IPS-NIHi11 (cell line): ENCODE measurements at places on chromosomes 12 and 14.

- DNase-seq, result no peak
Measured at GRCh38 chr12:91613223-91613779, 430.7 kb upstream of the DCN start.

- no peak for DNase-seq
Measured at GRCh38 chr12:11959117-11959823, 111.5 kb upstream of the BCL2L14 start.

GRCh38 chr14:31889297-31889696 is 187.8 kb upstream of the ARHGAP5 start:
- DNase-seq, result no peak

DNA sequence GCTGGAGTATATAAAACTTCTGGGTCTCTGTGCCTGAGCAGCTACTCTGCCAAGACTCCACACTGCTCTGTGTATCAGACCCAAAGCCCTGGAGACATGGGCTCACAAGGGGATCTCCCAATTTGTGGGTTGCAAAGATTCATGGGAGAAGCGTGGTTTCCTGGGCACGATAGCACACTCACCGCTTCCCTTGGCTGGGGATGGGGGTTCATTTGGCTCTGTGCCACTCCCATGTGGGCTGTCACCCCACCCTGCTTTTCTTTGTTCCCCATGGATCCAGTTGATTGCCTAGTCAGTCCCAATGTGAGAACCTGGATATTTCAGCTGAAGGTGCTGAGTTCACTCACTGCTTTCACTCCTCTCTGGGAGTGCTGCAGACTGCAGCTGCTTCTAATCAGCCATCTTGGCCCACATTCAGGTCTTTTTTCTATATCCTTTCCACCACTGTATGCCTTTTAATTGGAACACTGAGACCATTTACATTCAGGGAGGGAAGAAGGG is 40.0 kb upstream of the PCNX4 start:
- no peak for DNase-seq

DNA sequence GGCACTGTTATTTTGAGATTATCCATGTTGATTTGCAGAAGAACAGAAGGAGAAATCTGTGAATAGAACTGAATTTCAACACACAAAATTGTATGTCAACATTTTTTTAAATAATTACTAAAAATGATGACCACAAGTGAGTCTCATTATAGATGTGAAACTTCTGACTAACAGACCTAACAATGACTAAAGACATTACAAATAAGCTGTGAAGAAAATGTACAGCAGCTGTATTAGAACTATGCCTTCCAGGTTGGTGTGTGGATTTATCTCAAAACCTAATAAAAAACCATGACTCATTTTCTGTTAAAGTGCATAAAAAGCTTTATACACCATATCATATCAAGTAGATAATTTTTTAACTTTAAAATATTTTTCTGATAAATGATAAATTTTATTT is 22.5 kb upstream of the FOXG1 start:
- no peak for DNase-seq

- DNase-seq, result no peak
Measured at GRCh38 chr12:93705237-93705636, 28.1 kb downstream of the CRADD start.

GRCh38 chr12:55875704-55876467 is 33.1 kb upstream of the MMP19 start:
- no peak for DNase-seq

- no peak for DNase-seq
Measured at GRCh38 chr12:117328556-117329100, 32.8 kb downstream of the NOS1 start.

- DNase-seq, result no peak
Measured at GRCh38 chr12:82698708-82699564, 12.2 kb downstream of the TMTC2 start.

GRCh38 chr12:107533218-107533617 is 152.4 kb upstream of the PWP1 start:
- no peak for DNase-seq

- DNase-seq, result no peak
Measured at GRCh38 chr14:100710826-100711462, 15.7 kb upstream of the DLK1 start.

DNA sequence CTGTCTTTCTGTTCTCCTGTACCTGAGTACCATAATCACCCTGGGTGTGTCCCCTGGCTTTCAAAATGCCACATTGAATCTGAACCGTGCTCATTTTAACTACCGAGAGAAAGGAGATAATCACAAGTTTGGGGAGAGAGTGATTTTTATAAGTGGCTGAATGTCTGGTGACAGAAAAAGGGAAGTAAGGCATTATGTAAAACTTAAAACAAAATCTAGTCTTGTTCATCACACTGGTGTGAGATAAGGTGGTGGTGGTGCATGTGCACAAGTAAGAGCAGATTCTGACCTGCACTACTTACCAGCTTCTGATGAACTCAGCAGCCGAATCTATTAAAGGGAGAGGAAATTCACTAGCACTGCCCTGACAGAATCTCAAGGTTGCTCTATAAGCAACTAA is 56.3 kb downstream of the SPPL3 start:
- no peak for DNase-seq

DNA sequence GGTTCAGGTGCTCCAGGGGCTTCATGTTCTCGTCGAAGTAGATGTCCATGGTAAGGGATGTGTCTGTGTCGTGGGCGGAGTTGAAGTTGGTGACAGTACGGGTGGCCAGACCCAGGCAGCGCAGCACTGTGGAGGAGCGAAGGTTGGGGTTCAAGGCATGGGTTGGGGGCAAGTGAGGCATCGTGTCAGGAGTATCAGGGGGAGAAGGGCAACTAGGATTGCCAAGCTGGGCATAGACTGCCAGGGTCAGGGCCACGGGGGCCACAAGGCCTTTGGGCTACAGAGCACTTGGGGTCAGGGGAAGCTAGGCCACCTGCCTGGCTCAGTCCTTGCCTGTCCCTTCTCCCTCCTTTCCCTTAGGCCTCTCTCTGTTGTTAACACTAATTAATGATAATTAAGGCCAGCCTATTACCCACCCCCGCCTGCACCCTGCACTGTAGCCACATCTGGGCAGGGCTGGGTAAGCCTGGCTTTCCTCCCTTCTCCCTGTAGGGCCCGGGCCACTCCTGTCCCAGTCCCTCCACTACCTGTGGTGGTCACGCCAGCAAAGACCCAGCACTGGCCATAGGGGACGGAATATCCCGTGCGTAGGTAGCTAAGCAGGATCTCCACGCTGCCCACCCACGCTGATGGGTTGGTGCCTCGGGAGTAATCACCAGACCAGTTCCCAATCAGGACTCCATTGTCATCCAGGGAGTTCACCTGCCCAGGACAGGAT is 4.3 kb downstream of the TGM1 start:
- DNase-seq, result no peak

DNA sequence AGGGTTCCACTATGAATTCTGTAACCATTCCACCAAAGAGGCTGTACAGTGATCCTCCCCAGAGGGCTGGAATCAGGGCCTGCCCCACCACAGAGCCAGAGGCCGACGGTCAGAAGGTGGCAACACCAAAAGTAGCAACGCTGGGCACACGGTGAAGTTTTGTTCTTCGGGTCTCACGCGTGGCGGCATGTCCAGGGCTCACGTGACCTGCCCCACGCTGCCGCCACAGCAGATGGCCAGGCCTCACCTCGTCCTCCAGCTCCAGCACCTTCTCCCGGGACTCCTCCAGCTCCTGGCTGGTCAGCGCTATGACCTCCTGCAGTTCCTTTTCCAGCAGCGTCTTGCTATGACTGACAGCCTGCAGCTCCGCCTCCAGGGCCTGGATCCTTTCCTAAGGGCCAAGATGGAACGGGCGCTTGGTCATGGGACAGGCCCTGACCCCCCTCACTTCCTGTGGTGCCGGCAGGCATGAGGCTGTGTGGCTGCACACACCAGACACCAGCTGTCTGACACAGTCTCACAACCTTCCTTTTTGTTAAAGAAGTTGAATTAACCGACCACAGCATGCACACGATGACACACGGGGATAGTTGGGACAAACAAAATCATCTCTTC is 22.4 kb upstream of the ANKLE2 start:
- no peak for DNase-seq

GRCh38 chr14:103568952-103569351 is 6.2 kb downstream of the COA8 start:
- no peak for DNase-seq

DNA sequence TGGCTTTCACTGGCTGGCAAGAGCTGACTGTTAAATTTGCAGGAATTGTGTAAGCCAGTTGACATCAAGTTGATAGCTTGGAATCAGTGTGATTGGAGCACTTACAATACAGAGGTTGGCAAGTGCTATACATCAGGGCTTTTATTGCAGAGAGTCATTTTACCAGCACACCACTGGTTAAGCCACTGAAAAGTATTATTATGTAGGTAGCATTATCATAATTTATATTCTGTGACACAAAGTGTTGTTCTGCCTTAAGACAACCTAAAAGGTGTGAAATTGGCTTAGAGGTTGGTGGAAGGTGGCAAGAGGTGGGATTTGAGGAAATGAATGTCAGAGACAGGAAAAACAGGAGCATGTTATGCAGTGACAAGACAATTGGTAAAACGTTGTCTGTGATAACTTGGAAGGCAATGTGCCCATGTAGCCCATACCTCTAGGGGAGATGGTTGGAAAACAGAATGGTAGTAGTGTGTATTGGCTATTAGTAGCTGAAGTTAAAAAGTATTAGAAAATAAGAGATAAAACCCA is 172.9 kb upstream of the PRICKLE1 start:
- no peak for DNase-seq

DNA sequence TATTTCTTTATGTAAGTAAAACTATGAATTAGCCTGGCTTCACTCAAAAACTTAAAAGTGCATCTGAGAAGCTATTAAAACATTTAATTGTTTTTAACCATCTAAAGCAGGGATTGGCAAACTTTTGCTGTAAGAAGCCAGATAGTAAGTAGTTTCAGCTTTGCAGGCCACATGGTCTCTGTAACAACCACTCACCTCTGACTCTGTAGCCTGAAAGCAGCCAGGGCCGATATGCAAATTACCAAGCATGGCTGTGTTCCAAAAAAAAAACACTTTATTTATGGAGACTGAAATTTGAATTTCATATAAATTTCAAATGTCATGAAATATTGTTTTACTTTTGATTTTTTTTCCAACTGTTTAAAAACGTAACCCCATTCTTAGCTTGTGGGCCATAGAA is 95.3 kb downstream of the CIT start:
- no peak for DNase-seq

GRCh38 chr12:47270782-47271664 is 191.3 kb upstream of the AMIGO2 start:
- DNase-seq, result no peak

DNA sequence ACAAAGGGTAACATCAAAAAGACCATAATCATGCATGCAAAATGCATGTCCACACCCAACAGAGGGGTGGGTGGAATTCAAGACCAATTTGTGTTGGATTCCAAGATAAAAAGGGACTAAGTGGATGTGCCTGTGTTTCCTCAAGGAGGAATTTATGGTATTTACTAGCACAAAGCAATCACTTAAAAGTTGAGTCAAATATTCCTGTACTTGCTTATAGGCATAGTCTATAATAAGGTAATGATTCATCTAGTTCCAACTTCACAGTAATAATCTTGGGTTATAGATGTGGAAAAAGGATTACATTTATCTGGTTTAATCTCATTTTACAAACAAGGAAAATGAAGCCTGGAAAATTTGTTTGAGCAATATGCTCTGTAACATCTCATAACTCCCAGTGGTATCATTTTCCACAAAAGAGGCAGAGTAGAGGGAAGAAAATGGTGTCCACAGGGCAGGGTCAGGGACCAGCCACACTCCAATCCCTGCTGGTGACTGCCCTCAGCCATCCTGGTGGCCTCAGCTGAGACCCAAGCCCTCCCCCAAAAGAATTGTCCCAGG is 80.8 kb upstream of the REP15 start:
- DNase-seq, result no peak

- DNase-seq, result peak; percentile 76
Measured at GRCh38 chr14:67704484-67705089, 2.9 kb downstream of the RDH12 start.

DNA sequence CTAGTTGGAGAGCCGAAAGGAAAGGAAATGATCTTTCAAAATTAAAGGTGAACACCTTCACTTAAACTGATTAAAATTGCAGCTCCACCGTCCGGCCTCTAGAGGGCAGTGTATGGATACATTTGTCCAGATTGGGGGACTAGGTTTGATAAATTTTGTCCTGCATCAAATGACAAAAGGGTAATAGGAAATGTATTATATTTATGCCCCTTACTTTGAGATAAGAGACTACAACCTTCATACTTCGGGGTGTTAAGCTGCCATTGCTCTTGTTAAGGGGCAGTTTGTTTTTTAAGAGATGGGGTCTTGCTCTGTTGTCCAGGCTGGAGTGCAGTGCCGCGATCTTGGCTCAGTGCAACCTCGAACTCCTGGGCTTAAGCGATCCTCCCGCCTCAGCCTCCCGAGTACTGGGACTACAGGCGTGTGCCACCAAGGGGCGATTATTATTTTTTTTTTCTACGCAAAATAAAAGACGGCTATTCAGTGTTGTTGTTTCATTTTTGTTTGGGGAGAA is 818 bp upstream of the SUOX start:
- peak; percentile 59 for DNase-seq
